ENCODE measurements at places on chromosomes 16 and 17.

DNA sequence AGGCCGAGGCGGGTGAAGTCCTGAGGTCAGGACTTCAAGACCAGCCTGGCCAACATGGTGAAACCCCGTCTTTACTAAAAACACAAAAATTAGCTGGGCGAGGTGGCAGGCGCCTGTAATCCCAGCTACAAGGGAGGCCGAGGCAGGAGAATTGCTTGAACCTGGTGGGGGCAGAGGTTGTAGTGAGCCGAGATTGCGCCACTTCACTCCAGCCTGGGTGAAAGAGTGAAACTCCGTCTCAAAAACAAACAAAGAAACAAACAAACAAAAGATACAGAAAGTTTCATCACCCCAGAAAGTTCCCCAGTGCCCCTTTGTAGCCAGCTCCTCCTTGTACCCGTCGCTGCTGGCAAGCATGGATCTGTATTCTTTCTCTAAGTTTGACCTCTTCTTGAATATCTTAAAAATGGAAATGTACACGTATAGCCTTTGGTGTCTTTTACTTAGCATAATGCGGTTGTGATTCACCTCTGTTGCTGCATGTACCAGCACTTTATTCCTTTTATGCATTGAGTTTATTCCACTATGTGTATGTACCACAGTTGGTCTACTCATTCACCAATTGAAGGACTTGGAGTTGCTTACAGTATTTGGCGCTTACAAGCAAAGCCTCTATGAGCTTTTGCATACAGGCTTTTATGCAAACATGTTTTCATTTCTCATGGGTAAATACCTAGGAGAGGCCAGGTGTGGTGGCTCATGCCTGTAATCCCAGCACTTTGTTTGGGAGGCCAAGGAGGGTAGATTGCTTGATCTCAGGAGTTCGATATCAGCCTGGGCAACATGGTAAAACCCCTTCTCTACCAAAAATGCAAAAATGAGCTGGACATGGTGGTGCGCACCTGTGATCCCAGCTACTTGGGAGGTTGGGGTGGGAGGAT lies 87.5 kb upstream of the CLEC18A start:
- no peak for DNase-seq

- DNase-seq, result no peak
Measured at GRCh38 chr17:21376759-21377690, 868 bp downstream of the KCNJ12 start.

GRCh38 chr16:80210787-80211186 lies 330.0 kb upstream of the DYNLRB2 start:
- DNase-seq, result no peak

GRCh38 chr16:66275775-66276428 lies 90.6 kb upstream of the CDH5 start:
- DNase-seq, result no peak

GRCh38 chr16:8634991-8635736 lies 13.7 kb downstream of the METTL22 start:
- no peak for DNase-seq

Data from stimulated activated CD8-positive, alpha-beta memory T cell treated with anti-CD3 and anti-CD28 coated beads, Interleukin-15, amount 100 ng/mL, for 48 hours (primary cell).